ENCODE measurements at places on chromosomes 3 and 15.

GRCh38 chr3:164498917-164499316 is 579.4 kb downstream of the SI start:
- DNase-seq = no peak

GRCh38 chr3:193776626-193777358 is 183.8 kb downstream of the OPA1 start:
- peak; percentile 68 for DNase-seq

DNA sequence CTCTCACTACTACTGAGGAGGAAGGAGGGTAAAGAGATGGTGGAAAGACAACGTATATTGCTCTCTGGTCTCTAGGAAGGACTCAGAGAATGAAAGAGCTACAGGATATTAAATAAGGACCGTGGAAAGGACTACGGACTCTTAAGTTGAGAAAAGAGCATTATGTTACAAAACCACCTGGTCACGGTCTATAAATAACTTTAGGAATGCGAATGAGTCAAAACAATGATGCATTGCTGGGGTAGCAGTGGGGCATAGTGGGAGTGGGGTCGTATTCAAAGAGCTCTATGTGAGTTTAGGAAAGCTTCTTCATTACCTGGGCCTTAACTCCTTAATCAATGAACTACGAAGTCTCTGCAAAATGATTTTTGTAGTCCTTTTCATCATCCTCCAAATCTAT is 295.7 kb upstream of the SOX14 start:
- DNase-seq = no peak

DNA sequence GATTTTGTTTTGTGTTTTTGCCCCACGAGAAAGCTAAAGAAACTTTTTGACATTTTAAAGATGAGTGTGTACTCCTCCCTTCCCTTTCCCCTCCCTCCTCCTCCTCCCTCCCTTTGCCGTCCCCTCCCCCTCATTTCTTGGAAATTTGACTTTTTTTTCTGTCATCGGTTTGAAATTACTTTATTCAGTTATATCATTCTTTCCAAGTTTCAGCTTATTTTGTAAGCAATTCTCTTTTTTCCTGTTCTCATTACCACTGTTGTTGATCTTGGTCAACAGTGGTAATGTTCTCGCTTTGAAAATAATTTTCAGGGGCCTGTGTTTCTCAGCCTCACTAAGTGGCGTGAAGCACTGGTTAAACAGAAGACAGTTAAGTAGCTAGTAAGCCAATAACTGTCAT is 178.4 kb downstream of the AKAP13 start:
- DNase-seq = no peak

DNA sequence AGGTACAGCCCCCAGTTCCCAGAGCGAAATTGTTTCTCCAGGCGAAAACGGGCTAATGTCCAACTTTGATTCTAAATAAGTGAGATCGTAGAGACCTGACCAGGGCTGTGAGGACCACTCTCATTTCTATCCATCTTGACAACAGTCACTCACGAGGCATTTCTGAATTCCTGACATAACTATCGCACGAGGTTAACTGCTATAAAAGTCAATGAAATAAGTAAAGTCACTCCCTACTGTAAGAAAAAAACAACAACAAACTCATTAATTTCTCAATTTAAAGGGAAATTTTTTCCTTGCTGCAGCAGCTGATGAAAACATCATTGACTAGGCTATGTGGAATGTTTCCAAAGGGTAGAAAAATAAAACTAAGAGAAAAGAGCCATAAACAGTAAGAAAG is 69.1 kb downstream of the GREM1 start:
- no peak for DNase-seq

GRCh38 chr3:73469331-73469730 is 155.4 kb downstream of the PDZRN3 start:
- DNase-seq = no peak

DNA sequence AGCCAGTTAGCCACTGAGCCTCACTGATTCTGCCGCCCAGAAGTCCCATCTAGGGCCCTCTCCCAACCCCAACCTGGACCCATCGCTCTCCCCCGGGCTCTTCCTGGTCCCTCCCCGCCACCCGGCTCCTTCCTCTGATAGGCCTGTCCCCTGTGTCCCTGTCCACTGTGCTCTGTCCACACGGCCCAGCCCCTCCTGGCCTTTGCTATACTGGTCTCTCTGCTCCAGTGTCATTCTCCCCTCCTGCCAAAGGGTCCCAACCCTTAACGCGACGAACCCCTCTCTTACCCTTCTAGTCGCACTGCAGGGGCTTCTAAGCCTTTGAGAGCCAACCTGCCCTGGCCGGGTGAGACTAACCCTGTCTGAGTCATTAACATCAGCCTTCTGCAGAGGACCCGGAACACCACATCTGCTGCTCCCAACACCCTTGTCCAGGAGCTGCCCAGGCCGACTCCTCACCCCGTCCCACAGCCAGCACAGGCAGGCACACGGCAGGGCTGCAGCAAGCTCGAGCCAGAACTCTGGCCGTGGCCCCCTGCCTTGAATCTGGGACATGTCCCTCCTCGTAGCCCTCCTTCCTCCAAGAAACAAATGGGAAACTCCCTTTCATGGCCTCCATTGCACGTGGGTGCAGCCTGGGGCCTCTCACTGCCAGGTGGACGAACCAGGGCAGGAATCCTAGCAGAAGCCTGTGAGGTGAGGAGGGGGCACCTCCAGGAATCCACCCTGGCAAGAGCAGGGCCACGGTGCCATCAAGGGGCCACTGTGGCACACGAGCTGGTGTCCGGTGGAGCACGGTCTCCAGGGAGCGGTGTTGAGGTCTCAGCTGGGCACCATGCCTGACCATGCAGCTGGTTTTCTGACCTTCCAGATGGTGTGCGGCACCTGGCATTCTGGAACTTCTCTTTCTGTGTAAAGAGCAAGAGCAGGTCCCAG is 140.9 kb upstream of the IQSEC1 start:
- DNase-seq = no peak

DNA sequence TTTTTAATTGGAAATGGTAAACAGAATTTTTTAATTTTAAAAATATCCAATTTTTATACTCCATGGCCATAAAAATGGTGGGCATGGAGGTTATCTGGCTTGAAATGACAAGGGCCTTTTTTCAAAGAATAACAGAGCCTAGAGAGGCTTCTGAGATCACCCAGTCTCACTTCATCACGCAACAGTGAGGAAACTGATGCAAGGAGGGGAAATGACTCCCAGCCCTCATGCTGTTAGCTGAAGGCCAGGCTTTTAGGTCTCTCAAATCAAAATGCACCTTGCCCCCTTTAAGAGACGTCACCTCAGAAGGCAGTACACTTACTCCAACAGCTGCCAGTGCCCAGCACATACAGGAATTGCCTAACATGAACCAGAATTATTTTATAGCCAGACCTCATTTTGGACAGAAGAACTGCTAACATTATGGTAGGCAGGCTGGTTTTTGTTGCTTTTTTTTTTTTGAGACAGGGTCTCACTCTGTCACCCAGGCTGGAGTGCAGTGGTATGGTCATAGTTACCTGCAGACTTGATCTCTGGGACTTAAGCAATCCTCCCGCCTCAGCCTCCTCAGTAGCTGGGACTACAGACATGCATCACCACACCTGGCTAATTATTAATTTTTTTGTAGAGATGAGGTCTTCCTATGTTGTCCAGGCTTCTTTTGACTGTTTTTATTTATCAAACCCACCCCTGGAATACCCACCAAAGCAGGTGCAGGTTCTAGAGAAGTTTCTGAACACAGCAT is 9.1 kb downstream of the RAB43 start:
- DNase-seq = no peak

- no peak for DNase-seq
Measured at GRCh38 chr3:114071786-114072185, 15.2 kb downstream of the QTRT2 start.

GRCh38 chr3:150384296-150385212 is 23.5 kb upstream of the TSC22D2 start:
- no peak for DNase-seq

GRCh38 chr3:95609411-95609810 is 1205.0 kb upstream of the EPHA6 start:
- no peak for DNase-seq

GRCh38 chr3:44957986-44958385 is 18.0 kb downstream of the ZDHHC3 start:
- no peak for DNase-seq

DNA sequence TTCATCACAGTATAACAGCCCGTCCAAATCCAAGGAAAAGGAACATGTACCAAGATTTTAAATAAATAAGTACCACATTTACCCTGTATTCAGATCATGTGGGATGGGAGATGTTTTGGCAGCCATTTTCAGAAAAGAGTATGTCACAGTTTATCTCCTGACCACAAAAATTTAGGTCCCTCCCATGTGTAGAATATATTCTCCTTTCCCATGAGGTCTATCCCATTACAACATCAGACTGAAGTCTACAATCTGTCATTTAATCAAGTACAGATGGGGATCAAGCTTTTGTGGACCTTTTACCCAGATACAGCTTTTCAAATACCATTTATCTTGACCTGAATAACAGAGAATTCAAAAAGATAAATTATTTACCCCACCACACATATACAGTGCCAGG is 444.5 kb downstream of the PLOD2 start:
- no peak for DNase-seq

Measured in NCI-H1417 (cell line).